T-helper 17 cell (primary cell): ENCODE measurements at places on chromosomes 7 and 10. TPM values are rescaled to one million over a fixed set of nuclear protein-coding genes. Genes with fewer than 3 reads are reported as not detected.

DNA sequence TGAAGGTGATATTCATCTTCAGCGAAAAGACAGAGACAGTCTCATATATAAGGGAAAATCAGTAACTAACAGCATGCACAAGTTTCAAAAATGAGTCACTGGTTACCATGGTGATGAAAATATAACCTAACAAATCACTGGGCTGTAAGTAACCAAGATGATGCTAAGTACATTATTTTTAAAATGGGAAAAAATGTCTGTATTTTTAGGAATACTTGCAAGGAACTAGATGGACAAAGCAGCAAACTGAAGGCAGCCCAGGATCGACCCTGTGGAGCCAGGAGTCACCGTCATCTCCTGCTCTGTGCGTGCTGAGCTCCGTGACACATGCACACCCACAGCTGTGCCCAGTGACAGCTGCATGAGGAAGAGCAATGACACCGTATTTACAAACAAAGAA, 137.3 kb downstream of the ELMO1 start:
- peak overlapping the region; percentile 99 for H3K27ac ChIP-seq
- peaks cover 57% of the 10 kb centered on the region for H3K4me1 ChIP-seq
- H3K27me3 ChIP-seq, result no peaks in the 10 kb centered on the region
- DNase-seq, result no peak
- peaks cover 13% of the 10 kb centered on the region for H3K36me3 ChIP-seq
- H3K4me3 ChIP-seq, result peak overlapping the region; percentile 83

DNA sequence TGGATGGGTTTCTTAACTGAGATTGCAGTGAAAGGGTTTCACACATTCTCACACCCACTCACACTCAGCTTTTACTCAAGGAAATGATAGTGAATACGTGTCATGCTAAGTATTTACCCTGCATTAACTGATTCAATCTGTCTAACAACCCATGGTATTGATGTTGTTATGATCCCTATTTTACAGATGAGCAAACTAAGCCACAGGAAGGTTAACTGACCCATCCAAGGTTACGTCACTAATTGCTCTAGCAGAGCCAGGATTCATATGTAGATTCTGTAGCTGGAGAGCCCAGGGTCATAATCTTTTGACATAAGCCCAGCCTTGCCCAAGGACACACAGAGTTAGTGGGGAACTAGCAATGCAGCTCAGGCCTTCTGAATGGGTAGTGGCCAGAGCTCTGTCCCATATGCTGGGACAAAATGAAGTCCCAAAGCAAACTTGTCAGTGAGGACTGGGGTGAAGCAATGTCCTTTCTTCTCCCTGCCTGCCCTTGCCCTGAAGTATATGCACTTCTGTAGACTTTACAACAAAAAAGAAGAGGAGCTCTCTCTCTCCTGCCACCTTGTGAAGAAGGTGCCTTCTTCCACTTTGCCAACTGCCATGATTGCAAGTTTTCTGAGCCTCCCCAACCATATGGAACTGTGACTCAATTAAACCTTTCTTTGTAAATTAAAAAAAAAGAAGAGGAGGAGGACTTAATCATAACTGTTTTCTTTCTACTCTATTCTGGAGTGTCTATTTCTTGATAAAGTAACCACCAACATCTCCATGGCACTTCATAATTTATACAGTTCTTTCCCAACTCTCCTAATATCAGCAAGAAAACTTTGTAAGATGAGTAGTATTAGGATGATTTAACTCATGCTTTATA, 4.9 kb upstream of the CYP3A7 start:
- DNase-seq, result no peak
- no peak overlapping the region for H3K27ac ChIP-seq
- H3K36me3 ChIP-seq, result peaks cover 16% of the 10 kb centered on the region
- H3K4me3 ChIP-seq, result no peak overlapping the region
- H3K4me1 ChIP-seq, result peaks cover 6% of the 10 kb centered on the region

DNA sequence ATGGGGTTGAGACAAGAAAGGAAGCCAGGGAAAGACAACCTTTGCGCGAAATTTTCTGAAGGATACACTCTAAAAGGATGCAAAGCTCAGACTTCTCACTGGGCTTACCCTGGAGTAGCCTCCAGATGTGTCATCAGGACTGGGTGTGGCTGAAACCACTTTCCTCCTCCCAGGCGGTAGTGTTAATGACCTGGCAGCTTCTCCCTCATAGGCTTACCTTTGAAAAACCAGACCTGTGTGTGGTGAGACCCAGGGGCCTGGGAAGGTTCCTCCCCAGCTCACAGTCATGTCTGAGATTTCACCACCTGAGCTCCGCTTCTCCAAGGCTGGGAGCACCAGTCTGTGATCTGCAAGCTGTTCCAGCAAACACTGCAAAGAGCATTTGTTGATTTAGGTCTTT, 93.7 kb downstream of the EPC1 start:
- no peak for DNase-seq
- H3K27ac ChIP-seq, result peak overlapping the region; percentile 67
- peaks cover 19% of the 10 kb centered on the region for H3K4me1 ChIP-seq
- H3K4me3 ChIP-seq, result no peak overlapping the region

- H3K27ac ChIP-seq, result no peak overlapping the region
- no peak for DNase-seq
Measured at GRCh38 chr7:111586711-111587409, 24.6 kb upstream of the IMMP2L start.

DNA sequence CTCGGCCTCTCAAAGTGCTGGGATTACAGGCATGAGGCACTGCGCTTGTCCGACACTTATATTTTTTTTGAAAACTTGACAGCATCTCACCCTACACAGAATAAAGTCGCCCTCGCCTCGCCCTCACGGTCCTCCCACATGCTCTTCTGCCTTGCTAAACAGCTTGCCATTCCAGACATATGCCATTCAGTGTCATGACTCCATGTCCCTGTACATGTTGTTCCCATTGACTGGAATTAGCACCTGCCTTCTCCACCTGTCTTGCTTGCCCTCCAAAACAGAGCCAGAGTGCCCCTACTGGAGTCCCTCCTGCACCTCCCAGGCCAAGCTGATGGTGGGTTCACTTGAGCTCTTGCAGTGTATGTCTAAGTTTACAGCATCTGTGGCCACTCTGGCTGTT, 6.2 kb downstream of the NIPSNAP2 start:
- no peaks in the 10 kb centered on the region for H3K27me3 ChIP-seq
- DNase-seq, result no peak
- H3K36me3 ChIP-seq, result peaks cover 7% of the 10 kb centered on the region
- no peak overlapping the region for H3K4me3 ChIP-seq
- H3K27ac ChIP-seq, result peak overlapping the region; percentile 39

- no peaks in the 10 kb centered on the region for H3K27me3 ChIP-seq
- H3K36me3 ChIP-seq, result peaks cover 5% of the 10 kb centered on the region
- H3K27ac ChIP-seq, result peak overlapping the region; percentile 93
- H3K4me1 ChIP-seq, result peaks cover 32% of the 10 kb centered on the region
- DNase-seq, result no peak
- H3K4me3 ChIP-seq, result peak overlapping the region; percentile 71
Measured at GRCh38 chr7:100208911-100209408, 10.8 kb upstream of the PVRIG start.

The LBX1 gene
- total RNA-seq, result not detected

The AMZ1 gene
- total RNA-seq, result 0.32 TPM

The SOSTDC1 gene
- total RNA-seq, result not detected

The PTPN20 gene
- total RNA-seq, result 0.34 TPM

The CYP2E1 gene
- total RNA-seq, result 12.3 TPM

The TDRD1 gene
- 0.20 TPM for total RNA-seq
